ENCODE measurements at places on chromosomes 11 and 22. TPM values are rescaled to one million over a fixed set of nuclear protein-coding genes. Genes with fewer than 3 reads are reported as not detected.

DNA sequence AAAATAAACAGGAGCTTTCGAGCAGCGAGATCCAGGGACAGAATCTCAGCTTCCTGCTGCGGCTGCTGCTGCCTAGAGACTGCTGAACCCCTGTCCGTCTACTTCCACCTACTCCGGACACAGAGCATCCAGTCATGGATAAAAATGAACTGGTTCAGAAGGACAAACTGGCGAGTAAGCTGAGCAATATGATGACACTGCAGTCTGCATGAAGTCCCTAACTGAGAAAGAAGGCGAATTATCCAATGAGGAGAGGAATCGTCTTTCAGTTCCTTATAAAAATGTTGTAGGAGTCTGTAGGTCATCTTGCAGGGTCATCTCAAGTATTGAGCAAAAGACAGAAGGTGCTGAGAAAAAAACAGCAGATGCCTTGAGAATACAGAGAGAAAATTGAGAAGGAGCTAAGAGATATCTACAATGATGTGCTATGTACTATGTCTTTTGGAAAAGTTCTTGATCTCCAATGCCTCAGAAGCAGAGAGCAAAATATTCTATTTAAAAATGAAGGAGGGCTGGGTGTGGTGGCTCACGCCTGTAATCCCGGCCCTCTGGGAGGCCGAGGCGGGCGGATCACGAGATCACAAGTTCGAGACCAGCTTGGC, 11.1 kb upstream of the MS4A2 start:
- H3K36me3 ChIP-seq = no peaks in the 10 kb centered on the region
- H3K27ac ChIP-seq = no peak overlapping the region
- H3K27me3 ChIP-seq = no peaks in the 10 kb centered on the region

OR4C12 gene
- total RNA-seq = not detected

DNA sequence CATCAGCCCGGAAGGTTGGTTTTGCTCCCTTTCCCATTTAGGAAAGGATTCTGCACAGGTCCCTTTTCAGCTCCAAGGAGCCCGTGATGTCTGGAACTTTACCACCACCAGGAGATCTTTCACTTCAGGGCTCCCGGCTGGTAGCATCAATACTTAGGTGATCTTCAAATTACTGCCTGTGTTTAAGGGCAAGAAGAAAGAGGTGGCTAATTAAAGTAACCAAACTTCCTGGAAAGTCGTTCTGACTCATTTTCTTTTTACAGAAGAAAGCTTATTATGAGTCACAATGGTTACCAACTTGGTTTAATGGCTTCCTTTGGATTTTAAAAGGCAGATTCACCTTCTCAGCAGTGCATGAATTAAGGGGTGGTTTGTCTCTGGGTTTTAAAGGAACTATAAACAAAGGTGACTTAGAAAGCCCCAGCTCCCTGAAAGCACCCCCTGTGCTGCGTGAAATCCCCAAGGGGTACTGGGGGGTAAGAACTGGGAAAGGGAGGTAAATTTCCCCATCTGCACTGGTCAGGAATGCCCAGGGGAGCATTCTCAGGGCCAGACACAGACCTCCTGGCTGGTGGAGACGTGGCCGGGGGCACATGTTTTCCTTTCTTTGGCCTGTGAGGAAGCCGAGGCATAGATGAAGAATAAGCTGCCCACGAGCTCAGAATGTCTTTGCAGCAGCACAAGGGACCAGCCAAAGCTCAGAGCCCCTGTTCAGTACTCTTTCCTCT, 8.8 kb downstream of the POU2F3 start:
- H3K27ac ChIP-seq = peak overlapping the region; percentile 39
- H3K4me1 ChIP-seq = peaks cover 37% of the 10 kb centered on the region
- H3K4me3 ChIP-seq = peak overlapping the region; percentile 34
- no peaks in the 10 kb centered on the region for H3K27me3 ChIP-seq

DNA sequence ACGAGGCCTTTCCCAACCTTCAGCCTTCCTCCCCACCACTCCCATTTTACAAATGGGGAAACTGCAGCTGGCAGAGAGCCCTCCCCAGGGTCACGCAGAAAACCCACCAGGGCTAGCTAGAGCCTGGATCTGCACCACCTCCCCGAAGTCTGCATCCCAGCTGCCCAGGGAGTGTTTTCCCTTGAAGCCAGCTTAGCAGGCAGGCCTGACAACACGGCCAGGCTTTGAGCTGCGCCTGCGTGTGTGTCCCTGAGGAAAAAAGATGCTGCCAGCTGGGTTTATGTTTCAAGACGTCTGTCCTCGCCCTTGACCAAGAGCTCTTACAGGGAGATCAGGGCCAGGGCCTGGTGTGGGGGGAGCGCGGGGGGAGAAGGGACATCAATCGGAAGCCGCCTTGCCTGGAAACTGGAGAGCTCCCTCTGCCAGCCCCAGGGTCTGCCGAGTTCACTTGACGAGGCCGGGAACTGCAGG, 20.3 kb downstream of the WNT11 start:
- H3K36me3 ChIP-seq = no peaks in the 10 kb centered on the region
- no peaks in the 10 kb centered on the region for H3K27me3 ChIP-seq
- no peak for DNase-seq
- no peaks in the 10 kb centered on the region for H3K4me1 ChIP-seq

DNA sequence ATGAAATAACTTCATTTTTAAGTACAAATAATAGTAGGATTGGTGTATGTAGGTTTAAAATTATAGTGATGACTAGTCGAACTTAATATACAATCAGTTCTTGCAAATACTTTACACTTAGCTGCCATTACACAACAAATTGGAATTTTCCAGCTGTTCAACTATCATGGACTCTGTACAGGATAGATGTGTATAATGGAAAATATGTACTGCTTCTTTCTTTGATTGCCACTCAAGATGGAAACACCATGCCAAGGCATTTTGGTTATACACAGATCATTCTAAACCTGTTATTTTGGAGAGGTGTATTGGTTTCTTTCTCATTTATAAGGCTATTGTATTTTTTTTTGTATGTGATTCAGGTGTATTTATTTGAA, 24.4 kb upstream of the CRTAM start:
- H3K36me3 ChIP-seq = no peaks in the 10 kb centered on the region
- H3K27ac ChIP-seq = no peak overlapping the region
- H3K27me3 ChIP-seq = no peaks in the 10 kb centered on the region
- no peak overlapping the region for H3K4me3 ChIP-seq
- no peaks in the 10 kb centered on the region for H3K4me1 ChIP-seq

GRCh38 chr11:32215157-32215556, 124.3 kb downstream of the RCN1 start:
- H3K36me3 ChIP-seq = no peaks in the 10 kb centered on the region
- no peak overlapping the region for H3K4me3 ChIP-seq
- H3K27ac ChIP-seq = no peak overlapping the region
- no peak for DNase-seq

SMTNL1 gene
- total RNA-seq = not detected

DNA sequence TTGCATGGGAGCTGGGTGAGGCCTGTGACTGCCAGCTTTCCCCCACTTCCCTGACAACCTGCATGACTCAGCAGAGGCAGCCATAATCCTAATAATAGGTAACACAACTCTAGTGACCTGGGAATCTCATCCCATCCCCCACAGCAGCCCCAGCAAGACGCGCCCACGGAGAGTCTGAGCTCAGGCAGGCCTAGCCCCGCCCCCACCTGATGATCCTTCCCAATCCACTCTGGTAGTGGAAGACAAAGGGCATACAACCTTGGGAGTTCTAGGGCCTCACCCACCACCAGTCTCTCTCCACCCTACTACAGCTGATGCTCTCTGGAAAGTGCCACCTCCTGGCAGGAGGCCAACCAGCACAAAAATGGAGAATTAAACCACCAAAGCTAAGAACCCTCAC, 60.3 kb downstream of the CWF19L2 start:
- no peak overlapping the region for H3K4me3 ChIP-seq
- H3K27ac ChIP-seq = no peak overlapping the region
- no peaks in the 10 kb centered on the region for H3K36me3 ChIP-seq
- no peaks in the 10 kb centered on the region for H3K27me3 ChIP-seq
- no peaks in the 10 kb centered on the region for H3K4me1 ChIP-seq

DNA sequence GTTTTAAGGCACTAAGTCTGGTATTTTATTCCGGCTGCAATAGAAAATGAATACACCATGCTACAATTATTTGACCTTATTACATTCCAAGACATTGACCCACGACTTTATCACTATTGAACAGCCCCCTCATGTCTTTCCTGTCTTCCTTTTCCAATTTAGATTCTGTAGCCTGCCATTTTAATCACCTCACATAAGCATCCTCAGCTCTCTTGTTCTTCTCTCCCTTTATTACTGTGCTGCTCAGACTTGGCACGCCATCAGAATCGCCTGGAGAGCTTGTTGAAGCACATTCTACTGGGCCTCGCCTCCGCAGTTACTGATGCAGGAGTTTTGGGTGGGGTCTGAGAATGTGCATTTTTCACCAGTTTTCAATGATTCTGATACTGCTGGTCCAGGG, 38.7 kb upstream of the SWAP70 start:
- H3K27me3 ChIP-seq = no peaks in the 10 kb centered on the region
- H3K4me1 ChIP-seq = peaks cover 36% of the 10 kb centered on the region
- H3K4me3 ChIP-seq = no peak overlapping the region
